ENCODE measurements at places on chromosomes 13 and 19. TPM values are rescaled to one million over a fixed set of nuclear protein-coding genes. Genes with fewer than 3 reads are reported as not detected.

DNA sequence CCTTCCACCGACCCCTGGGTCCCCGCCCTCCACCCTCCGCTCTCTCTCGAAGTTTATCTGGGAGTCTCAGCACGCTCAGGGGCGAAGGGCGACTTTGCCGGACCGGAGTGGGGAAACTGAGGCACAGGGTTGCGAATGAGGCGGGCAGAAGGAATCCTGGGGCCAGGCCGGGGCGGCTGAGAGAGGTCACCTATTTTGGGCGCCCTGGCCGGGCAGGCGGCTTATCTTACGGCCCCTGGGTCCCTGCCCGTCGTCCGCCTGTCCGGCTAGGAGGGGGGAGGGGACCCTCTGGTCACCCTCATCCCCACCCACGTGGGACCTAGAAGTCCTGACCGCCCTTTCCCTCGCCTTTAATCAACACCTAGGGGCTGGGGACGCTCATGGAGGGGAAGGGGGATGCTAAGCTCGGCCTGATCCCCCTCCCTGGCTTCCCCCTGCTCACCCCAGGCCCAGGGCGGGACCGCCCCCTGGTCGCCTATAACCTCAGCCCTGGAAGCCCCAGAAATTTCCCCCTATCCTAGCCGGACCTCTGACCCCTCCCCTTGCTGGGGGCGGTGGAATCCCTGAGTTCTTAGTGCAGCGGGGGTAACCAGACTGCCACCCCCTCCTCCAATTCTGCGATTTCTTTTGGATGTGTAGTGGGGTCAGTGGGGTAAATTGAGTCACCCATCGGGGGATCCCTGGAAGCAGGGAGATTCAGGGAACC, 556 bp downstream of the TRIP10 start:
- peak; percentile 72 for DNase-seq

- DNase-seq = no peak
Measured at GRCh38 chr13:68056816-68057710, 826.9 kb upstream of the PCDH9 start.

DNA sequence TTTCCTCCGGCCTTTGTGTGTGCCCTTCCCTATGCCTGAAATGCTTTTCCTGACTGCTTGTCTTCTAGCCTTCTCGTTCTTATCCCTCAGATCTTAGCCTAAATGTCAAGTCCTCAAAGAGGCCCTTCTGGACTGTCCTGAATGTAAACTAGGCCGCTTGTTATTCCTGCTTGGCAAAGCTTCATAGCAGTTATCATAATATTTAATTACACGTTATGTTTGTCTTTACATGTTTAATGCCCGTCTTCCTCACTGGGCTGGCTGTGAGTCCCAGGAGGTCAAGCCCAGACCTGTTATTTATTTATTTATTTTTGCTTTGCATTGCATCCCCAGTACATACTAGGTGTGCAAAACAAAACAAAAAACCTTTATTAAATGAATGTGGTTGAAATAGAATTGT, 62.7 kb downstream of the SIPA1L3 start:
- DNase-seq = no peak

Gene NLRP4
- total RNA-seq = not detected

DNA sequence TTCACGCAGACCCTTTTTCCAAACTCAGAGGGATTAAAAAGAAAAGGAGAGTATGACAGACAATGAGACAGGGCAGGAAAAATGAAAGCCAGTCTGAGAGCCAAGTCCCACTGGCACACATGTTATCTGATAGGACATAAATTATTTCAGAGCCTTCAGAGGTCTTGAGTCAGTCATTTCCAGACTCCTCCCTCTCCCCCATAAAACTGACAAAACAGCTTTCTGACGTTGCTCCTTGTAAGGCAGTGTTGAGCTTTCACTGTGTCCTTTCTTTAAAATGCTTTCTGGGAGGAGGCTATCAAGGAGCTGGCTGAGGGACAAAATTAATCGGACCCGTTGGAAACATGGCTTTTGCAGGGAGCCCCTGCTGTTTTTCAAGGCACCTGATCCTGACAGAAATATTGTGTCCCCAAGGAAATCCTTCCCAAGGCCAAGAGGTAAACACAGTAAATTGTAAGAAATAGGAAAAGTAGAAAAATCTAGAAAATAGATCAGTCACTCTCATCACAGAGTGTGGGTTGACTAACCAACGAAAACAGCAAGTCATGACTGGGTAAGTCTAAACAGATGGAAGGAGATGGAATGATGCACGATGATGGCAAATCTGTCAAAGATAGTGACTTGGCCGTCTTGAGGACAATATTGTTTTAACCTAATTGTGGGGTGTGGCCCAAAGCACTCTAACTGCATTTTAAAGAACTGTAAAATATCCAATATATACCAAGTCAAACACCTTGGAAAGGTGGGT, 89.7 kb downstream of the DCT start:
- no peak for DNase-seq

- peak; percentile 11 for DNase-seq
Measured at GRCh38 chr13:43377149-43377548, 353.8 kb downstream of the DNAJC15 start.

- DNase-seq = no peak
Measured at GRCh38 chr19:48793271-48793670, 17.6 kb downstream of the BCAT2 start.

- DNase-seq = no peak
Measured at GRCh38 chr13:48603375-48603774, 50.4 kb upstream of the CYSLTR2 start.

DNA sequence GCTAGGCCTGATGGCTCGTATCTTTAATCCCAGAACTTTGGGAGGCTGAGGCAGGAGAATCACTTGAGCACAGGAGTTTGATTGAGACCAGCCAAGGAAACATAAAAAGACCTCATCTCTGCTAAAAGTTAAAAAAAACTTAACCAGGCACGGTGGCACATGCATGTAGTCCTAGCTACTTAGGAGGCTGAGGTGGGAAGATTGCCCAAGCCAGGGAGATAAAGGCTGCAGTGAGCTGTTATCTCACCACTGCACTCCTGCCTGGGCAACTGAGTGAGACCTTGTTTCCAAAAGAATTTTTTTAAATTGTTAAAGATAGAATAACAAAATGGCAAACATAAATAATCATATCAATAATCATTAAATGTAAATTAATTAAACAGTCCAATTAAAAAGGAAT, 365.8 kb downstream of the MTUS2 start:
- DNase-seq = no peak

GRCh38 chr19:51641648-51642047, 5.0 kb downstream of the SIGLEC14 start:
- no peak for DNase-seq

DNA sequence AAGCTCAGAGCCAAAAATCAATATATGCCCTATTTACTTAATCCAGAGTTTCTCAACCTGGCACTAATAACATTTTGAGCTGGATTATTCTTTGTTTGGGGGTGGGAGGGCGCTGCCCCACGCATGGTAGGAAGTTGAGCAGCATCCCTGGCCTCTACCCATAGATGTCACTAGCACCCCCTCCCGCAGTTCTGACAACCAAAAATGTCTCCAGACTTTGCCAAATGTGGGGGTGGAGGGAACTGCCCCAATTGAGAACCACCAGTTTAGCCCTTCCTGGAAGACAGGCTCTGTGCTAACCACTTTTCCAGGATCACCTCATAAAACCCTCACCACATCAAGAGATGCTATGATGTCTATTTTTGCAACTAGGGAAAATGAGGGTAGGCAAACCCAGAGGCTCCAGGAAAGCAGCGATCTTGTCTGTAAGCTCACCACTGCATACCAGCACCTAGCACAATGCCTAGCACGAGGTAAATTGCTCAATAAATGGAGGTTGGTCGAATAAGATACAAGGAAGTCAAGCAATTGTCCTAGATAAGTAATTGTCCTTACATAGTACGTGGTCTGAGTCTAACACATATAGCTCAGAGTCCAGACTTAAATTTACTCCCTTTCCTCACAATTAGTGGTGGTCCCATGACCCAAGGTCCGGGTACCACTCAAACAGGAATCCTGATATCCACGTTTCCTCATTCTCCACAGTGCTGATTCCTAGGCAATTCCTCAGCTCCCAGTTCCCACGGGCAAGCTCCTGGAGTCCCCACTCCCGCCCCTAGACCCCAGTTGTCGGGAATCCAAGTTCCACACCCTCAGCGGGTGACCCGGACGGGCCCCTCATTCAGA, 892 bp downstream of the TRIR start:
- DNase-seq = peak; percentile 85

DNA sequence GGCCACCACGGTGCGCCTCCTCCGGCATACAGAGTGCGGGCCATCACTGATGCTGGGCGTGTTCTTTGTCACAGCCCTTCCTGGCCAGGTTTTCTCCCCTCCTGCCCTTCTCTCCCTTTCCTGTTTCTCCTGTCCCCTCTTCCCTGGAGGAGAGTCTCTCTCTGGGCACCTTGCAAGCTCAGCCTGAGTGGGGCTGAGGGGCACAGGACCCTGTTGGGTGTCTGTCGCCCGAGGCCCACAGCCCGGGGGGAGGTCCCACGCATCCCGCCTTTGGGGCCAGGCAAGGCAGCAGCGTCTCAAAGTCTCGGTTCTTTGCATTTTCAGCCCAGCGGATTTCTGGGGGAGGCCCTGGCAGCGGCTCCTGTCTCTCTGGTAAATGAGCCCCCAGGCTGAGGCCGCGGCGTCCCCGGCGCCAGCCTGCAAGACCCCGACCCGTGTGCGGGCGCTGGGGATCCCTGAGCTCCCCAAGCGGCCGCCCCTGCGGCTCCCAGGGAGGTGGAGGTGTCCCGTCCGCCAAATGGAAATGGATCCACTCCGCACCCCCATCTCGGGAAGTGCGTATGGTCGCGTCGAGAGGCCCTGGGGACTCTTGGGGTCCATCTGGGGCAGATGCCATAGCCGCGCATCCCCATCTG, 47.2 kb downstream of the COMP start:
- no peak for DNase-seq

Data from activated CD4-positive, alpha-beta T cell treated with anti-CD3 and anti-CD28 coated beads, Interleukin-2, amount 10 ng/mL, durations not matched to agents 24 days and 14 days (primary cell).